ENCODE measurements at places on chromosomes 5 and 9. TPM values are rescaled to one million over a fixed set of nuclear protein-coding genes. Genes with fewer than 3 reads are reported as not detected.

CTNNA1 gene
- total RNA-seq = 305 TPM

SLC6A3 gene
- total RNA-seq = not detected

COL5A1 gene
- total RNA-seq = 23.9 TPM

PCDHA12 gene
- total RNA-seq = 0.22 TPM

GFI1B gene
- total RNA-seq = not detected

CDKN2AIPNL gene
- total RNA-seq = 14.4 TPM

PKN3 gene
- 7.0 TPM for total RNA-seq
